AML-193 (cell line): ENCODE measurements at places on chromosomes 5 and 9.

DNA sequence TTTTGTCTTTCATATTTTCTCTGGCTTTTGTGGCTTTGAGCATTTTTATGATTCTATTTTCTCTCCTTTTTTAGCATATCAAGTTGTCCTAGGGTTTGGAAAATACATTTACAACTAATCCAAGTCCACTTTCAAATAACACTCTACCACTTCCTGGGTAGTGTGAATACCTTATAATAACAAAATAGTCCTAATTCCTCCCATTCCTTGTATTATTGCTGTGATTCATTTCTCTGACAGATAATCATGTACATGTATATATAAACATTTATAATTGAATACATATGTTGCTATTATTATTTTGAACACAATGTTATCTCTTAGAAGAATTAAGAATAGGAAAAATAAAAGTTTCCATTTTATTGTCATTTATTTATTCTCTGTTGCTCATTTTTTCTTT, 14.9 kb upstream of the ADAM19 start:
- DNase-seq, result no peak

DNA sequence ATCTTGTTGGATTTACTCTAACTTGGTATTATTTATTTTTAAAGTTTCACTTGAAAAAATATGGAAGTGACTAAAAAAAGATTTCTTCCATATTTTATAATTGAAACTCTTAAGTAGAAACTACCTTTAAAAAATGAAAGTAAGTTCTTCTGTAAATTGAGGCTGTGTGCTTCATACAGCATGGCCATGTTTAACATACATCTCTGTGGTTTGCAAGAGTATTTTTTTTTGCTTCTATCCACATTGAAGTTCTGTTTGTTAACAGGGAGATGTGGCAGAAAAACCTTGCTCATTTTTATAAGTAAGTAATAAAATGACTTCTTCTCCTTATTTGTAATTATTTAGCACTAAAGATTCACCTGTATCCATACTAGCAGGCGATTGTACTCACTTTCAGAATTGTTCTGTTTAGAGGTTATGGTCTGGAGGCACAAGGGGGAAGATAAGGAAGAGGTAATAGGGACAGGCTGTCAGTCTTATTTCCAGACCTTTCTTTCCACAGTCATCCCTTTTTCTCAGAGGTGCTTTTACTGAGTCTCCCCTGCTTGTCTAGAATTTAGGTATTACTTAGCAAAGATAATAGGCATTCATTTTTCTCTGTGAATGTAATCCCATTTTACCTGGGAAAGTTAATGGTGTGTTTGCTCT, 16.0 kb downstream of the FYB1 start:
- DNase-seq, result no peak

DNA sequence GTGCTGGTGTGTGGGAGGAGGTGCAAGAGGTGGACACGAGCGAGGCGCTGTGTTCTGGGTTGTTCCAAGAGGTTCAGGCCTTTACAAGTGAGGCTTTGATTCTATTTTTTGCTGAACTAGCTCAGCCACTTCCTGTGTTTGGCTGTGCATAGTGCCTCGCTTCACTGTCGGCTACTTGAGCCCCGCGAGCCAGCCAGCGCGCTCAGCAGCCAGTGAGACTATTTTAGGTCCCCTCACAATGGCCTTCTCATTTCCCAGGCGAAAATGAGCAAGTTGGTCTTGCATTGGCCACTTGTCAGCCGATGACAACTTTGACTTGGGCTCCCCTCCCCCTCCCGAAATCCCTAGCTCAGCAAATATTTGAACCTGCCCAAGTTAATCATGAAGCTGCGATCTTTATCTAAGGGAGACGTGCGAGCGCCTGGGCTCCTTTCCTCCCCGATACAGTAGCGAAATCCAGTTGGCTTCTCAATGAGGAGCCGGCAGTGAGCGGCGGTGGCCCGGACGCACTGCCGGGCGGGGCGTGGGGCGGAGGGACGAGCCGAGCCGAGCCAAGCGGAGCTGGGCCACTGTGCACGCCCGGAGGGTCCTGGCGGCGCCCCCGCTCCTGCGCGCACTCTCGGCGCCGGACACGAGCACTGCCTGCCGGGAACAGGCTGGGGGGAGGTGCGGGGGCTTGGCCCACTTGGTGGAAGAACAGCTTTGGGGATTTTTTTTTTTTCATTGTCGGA, 72.6 kb downstream of the PIK3R1 start:
- no peak for DNase-seq

GRCh38 chr5:58793888-58794657, 211.2 kb downstream of the RAB3C start:
- no peak for DNase-seq

DNA sequence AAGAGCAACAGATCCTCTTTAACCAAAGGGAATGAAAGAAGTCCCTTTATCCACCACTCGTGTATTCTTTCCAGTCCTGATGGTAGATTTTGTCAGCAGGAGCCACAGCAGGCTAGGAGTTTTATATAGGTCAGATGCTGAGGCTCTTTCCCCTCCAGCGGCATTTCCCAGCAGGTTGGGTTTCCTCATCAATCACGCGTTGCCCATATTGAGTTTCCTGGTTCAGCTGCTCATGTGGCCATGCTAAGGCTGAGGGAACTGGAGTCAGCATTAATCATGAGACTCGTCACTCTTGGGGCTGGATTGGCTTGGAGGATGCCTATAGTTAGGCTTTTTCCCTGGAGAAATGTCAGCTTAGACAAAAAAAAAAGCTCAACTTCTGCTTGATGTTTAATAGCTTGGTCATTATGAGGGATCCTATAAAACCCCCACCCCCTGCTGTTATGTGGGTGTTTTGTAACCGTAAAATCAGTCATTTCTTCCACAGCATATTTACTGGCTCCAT, 193.4 kb upstream of the GAS1 start:
- DNase-seq, result no peak

- no peak for DNase-seq
Measured at GRCh38 chr9:3136686-3137346, 292.9 kb upstream of the PUM3 start.

DNA sequence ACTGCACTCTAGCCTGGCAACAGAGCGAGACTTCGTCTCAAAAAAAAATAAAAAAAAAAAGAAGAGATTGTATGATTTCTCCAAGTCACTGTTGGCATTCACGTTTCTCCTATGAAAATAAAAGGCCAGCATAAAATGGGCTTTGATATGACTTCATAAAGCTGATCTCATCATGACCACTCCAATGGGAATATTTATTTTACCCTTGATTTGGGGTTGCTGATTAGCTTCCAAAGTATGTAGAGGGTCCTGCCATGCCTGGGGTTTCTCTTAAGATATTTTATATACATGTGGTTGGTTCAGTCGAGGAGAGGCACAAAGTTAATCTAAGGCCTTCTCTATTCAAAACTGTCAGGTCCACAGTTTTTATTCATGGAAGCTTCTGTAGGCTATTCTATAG, 247.0 kb upstream of the TNC start:
- no peak for DNase-seq

GRCh38 chr5:73338256-73339050, 110.1 kb downstream of the FOXD1 start:
- DNase-seq, result no peak

- no peak for DNase-seq
Measured at GRCh38 chr5:154966081-154966841, 25.4 kb downstream of the MRPL22 start.

- DNase-seq, result no peak
Measured at GRCh38 chr9:134472256-134472655, 146.0 kb downstream of the RXRA start.

DNA sequence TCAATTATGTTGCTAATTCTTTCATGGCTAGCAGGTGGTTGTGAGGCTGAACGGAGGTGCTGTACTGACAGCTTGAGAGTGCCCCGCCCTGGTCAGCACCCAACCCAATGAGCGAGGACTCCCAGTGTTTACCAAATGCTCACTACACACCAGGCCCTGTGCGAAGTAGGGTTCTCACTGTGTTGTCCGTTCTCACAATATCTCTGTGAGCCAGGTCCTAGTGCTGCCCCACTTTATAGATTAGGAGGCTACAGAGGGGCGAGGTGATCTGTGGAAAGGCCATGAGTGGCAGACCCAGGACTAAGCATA, 28.2 kb downstream of the COL15A1 start:
- no peak for DNase-seq

DNA sequence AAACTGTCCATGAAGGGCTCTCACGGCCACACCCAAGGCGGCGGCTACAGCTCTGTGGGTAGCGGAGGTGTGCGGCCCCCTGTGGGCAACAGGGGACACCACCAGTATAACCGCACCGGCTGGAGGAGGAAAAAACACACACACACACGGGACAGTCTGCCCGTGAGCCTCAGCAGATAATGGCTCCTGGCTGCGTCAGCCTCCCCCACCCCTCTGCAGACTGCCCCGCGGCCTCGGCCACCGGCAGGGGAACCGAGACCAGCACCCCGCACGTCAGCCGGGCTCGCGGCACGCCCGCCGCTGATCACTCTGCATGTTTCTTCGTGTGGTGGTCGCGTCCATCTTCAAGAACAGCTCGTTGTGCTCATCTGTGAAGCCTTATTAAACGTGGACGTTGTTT, 41.5 kb downstream of the TENT4A start:
- DNase-seq, result no peak

- DNase-seq, result no peak
Measured at GRCh38 chr5:71528206-71528605, 58.9 kb upstream of the MCCC2 start.

DNA sequence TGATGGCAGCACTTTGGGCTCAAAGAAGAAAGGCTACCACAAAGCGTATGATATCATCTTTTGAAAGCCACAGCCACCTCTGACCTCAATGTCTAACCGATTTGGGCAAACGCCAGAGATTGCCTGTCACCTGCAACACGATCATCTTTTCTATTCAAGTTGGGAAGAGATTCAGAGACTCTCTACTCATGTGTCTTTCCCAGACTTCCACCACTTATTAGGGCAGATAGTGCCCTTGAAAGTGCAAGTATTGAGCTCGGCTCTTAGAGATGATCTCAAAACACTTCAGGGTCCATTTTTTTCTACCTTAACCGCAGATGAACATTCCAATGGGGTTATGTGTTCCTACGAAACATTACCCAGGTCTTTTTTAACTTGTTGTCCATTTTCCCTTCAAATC, 213.7 kb downstream of the DRD1 start:
- no peak for DNase-seq

DNA sequence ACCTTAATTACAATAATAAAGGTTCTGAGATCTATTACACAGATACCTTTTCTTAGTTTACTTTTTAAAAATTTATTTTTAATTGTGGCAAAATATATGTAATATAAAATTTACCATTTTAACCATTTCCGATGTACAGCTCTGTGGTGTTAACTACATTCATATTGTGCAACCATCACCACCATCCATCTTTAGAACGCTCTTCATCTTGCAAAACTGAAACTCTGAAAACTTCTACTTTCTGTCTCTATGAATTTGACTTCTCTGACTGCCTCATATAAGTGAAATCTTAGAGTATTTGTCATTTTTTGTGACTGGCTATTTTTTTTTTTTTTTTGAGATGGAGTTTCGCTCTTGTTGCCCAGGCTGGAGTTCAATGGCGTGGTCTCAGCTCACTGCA, 26.8 kb downstream of the WWC1 start:
- DNase-seq, result no peak

- no peak for DNase-seq
Measured at GRCh38 chr5:180522330-180522729, 28.2 kb downstream of the CNOT6 start.

DNA sequence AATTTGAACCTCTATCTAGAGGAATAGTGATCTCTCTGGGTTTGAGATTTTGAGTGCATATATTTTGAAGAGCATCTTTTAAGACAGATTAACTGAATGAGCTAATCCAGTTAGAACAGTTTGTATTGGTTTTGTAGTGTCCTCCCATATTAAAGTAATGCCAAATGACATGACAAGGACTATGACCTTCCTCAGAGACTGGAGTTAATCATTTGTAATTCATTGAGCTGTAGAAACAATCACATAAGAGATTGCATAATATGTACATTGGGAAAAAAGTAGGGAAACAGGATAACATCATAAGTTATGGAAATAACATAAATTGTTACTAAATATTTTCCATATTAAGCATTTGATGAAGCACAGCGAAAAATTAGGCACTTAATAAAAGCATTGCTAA, 45.8 kb upstream of the PRDM9 start:
- DNase-seq, result no peak

GRCh38 chr5:114332493-114332892, 29.4 kb upstream of the KCNN2 start:
- DNase-seq, result no peak

- DNase-seq, result no peak
Measured at GRCh38 chr9:96818533-96818932, 35.8 kb downstream of the ZNF782 start.

- DNase-seq, result no peak
Measured at GRCh38 chr9:132011896-132012295, 67.8 kb downstream of the MED27 start.

DNA sequence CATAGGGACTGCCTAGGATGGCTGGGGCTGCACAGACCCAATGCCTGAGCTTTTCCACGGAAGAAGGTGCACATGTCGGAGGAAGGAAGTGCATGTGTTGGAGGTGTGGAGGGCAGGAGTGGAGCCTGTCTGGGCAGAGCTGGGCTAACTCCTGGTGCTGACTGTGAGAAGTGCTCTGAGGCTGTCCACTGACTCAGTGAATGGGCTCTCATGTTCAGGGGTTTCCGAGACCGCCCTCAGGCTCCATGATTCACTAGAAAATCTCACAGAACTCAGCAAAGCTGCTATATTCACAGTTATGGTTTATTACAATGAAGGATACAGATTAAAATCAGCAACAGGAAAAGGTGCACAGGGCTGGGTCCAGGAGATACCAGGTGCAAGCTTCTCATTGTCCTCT, 37.2 kb downstream of the NTNG2 start:
- DNase-seq, result no peak

DNA sequence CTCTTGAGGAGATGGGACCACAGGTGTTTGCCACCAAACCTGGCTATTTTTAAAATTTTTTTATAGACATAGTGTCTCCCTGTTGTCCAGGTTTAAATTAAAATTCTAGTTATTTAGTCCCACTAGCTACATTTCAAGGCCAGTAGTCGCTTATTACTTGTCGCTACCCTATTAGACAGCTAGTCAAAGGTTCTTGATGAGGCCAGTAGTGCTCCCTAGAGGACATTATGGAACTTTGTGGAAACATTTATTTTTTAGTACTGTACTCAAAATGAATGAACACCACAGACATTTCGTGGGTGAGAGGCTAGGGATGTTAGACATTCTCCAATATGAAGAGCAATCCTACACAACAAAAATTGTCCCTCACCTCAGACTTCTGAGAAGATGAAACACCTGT, 14.4 kb upstream of the GRXCR2 start:
- DNase-seq, result no peak

DNA sequence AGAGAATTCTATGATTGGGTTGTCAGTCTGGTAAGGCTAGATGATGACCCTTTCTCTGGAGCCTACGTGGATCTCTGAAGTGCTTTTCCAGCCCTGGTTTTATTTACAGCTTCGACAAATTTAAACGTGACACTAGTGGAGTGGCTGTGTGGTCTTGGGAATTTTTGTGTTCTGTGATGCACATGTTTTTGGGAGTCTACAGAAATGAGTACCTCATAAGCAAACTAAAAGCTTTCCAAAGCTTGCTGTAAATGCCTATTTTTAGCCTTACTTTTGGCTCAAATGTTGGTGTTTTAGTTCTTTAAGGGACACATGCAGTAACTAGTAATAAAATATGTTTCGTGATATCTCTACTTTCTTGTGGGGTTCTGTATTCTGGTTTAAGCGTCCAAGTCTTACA, 3.3 kb downstream of the LARP1 start:
- DNase-seq, result no peak

- no peak for DNase-seq
Measured at GRCh38 chr5:126865299-126865698, 88.4 kb downstream of the LMNB1 start.
